ENCODE measurements at places on chromosomes 5 and 9. TPM values are rescaled to one million over a fixed set of nuclear protein-coding genes. Genes with fewer than 3 reads are reported as not detected.

C6 gene
- total RNA-seq = not detected

NPDC1 gene
- 13.5 TPM for total RNA-seq

DNA sequence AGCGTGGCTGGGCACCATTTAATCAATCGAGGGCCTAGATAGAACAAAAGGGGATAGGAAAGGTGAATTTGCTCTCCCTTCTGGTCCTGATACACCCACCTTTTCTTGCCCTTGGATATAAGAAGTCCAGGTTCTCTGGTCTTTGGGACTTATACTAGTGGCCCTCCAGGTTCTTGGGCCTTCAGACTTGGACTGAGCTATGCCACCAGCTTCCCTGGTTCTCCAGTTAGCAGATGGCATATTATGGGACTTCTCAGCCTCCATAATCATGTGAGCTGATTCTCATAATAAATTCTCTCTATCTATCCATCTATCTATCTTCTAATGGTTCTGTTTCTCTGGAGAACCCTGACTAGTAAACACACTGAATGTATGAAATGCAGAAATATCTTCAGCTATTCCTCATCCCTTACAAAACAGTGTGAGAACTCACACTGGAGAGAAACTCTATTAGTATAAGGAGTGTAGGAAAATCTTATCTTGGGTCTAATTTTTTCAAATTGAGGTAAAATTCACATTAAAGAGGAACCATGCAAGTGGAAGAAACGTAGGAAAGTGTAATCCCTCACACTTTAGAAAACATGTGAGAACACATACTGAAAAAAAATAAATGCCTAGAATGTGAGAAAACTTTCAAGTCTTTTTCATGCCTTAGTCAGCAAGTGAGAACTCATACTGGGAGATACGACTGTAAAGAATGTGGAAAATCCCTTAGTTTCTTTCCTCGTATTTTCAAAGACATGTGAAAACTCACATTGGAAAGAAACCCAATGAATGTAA is 15.5 kb downstream of the PCDHB15 start:
- no peak for DNase-seq

- no peak for DNase-seq
These were observed 14.8 kb downstream of the SPARC start for GRCh38 chr5:151671950-151672349.

DNA sequence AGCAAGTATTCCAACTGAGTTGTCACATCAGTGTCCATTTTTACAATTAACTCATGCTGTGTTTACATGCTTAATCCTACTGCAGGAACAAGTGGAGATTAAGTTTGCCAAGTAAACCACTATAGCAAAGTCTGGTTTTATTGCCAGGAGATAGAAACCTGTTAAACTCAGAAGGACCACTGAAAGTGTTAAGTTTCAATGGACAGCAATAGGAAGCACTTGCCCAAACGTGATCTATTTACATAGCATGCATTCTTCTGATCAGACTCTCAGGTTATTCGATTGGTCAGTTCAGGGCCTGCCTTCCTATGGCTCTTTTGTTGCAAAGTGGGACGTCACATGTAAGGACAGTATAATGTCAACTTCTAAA is 28.0 kb upstream of the IFNK start:
- no peak for DNase-seq

GRCh38 chr5:58185801-58186200 is 274.1 kb downstream of the PLK2 start:
- no peak for DNase-seq
